ENCODE measurements at places on chromosomes 16 and 17. TPM values are rescaled to one million over a fixed set of nuclear protein-coding genes. Genes with fewer than 3 reads are reported as not detected.
A peak's percentile ranks its signal among the peaks of the same experiment; 100 is the strongest.

The KRT31 gene
- total RNA-seq: not detected

The SNTB2 gene
- total RNA-seq: 7.7 TPM

DNA sequence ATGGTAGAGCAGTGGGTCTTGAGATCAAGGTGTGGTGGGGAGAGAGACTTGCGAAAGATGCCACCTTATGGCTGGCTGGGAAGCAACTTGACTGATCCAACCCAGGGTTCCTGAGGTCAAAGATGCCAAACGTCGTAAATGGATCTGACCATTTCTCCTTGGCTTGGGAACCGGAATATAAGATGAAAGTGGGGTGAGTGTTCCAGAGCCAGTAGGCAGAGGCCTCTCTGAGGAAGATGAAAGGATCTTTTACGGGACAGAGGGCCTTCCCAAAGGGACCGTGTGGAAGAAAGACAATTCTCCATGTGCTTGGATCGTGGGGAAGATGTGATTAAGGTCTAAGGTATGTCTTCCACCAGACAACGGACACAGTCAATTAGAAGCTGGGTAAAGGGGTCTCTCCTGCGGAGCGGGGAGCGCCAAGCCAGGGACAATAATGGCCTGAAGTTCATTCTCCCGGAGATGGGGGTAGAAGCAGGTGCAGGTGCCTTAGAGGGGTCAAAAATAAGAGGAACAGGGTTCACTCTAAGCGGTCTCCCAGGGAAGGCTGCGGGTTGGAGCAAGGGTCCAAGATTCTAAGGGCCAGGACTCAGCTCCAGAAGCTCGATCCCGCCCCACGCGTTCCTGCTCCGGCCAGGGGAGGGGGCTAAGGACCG, 800 bp downstream of the FXR2 start:
- no peaks in the 10 kb centered on the region for H3K27me3 ChIP-seq
- H3K4me1 ChIP-seq: peaks cover 40% of the 10 kb centered on the region
- peak overlapping the region; percentile 87 for H3K4me3 ChIP-seq
- no peak for DNase-seq

The TMEM114 gene
- total RNA-seq: not detected

DNA sequence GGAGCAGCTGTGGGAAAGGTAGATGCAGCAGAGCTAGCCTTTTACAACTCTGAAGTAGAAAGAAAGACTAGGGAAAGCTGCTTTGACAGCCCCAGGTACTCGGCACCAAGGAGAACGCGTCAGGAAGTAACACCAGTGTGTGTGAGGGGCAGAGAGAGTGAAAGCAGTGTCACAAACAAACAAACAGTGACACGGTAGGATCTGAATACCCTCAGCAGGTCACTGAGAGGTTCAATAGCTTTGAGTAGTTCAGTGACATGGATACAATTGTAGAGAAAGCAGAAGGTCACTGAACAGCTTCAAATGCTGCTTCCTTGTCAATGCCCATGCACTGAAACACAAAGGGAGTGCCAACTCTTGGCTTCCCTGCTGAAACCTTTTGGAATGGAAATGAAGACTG, 150.3 kb upstream of the C17orf78 start:
- peaks cover 37% of the 10 kb centered on the region for H3K36me3 ChIP-seq
- no peak for DNase-seq
- H3K27me3 ChIP-seq: no peaks in the 10 kb centered on the region
- H3K4me3 ChIP-seq: no peak overlapping the region
- no peak overlapping the region for H3K27ac ChIP-seq

The ABCC11 gene
- not detected for total RNA-seq

- H3K4me1 ChIP-seq: peaks cover 2% of the 10 kb centered on the region
- H3K27me3 ChIP-seq: no peaks in the 10 kb centered on the region
- peaks cover 44% of the 10 kb centered on the region for H3K36me3 ChIP-seq
- DNase-seq: no peak
- no peak overlapping the region for H3K4me3 ChIP-seq
These were observed 7.6 kb downstream of the ASB16 start for GRCh38 chr17:44178133-44178532.

The OR3A3 gene
- not detected for total RNA-seq

DNA sequence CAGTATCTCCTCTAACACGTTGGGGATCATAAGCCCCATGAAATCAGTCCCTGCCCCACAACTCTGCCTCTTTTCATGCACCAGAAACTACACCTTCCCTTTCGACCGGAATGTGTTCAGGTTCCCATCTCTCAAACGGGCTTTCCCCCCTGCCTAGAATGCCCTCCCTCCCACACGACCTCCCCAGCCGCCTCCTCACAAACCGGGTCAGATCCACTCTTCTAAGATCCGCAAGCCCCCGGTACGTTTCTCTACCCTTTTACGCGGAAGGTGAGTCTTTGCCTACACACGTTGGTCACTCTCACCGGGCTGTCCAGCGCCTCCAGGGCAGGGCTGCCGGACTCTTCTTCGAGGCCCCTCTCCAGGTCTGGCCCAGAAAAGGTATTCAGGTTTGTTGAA, 708 bp downstream of the DHX33 start:
- peak overlapping the region; percentile 47 for H3K27ac ChIP-seq
- DNase-seq: no peak
- peak overlapping the region; percentile 85 for H3K4me3 ChIP-seq
- H3K4me1 ChIP-seq: peaks cover 37% of the 10 kb centered on the region
- H3K27me3 ChIP-seq: no peaks in the 10 kb centered on the region
- H3K36me3 ChIP-seq: peaks cover 25% of the 10 kb centered on the region

- peak overlapping the region; percentile 90 for H3K27ac ChIP-seq
- peak overlapping the region; percentile 95 for H3K4me3 ChIP-seq
- peaks cover 26% of the 10 kb centered on the region for H3K4me1 ChIP-seq
- peaks cover 23% of the 10 kb centered on the region for H3K27me3 ChIP-seq
- DNase-seq: peak; percentile 30
- H3K36me3 ChIP-seq: peaks cover 5% of the 10 kb centered on the region
These were observed 985 bp upstream of the FZD2 start for GRCh38 chr17:44556166-44556831.

GRCh38 chr17:48030531-48030930, 7.1 kb downstream of the COPZ2 start:
- no peak overlapping the region for H3K27ac ChIP-seq
- no peak for DNase-seq
- H3K4me1 ChIP-seq: peaks cover 13% of the 10 kb centered on the region
- peaks cover 31% of the 10 kb centered on the region for H3K27me3 ChIP-seq

The RBFOX1 gene
- not detected for total RNA-seq

The CD68 gene
- 7.2 TPM for total RNA-seq

DNA sequence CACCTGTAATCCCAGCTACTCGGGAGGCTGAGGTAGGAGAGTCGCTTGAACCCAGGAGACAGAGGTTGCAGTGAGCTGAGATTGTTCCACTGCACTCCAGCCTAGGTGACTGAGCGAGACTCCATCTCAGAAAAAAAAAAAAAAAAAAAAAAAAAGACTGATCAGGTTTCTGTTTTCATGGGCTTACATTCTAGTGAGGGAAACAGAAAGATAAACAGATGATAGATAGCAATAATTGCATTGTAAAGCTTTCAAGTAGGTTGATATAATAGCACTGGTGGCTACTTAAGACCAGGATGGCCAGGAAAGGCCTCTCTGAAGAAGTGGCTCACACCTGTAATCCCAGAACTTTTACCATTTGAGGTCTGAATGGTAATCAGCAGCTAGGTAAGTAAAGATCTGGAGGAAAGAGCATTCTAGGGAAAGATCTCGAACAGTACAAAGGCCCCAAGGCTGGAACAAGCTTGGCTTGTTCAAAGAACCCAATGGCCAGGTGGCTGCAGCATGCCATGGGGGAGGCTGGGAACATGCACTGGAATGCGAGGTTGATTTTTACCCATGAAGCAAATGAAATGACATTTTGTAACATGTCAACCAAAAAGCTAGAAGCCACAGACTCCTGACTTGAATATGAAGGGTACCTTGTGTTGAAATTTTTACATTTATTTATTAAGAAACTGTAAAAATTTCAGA, 108.3 kb upstream of the DHX40 start:
- DNase-seq: no peak
- peaks cover 11% of the 10 kb centered on the region for H3K27me3 ChIP-seq
- H3K27ac ChIP-seq: no peak overlapping the region
- H3K36me3 ChIP-seq: no peaks in the 10 kb centered on the region
- no peaks in the 10 kb centered on the region for H3K4me1 ChIP-seq

- no peaks in the 10 kb centered on the region for H3K4me1 ChIP-seq
- H3K4me3 ChIP-seq: no peak overlapping the region
- H3K36me3 ChIP-seq: no peaks in the 10 kb centered on the region
- no peak for DNase-seq
- no peak overlapping the region for H3K27ac ChIP-seq
These were observed 31.5 kb upstream of the B4GALNT2 start for GRCh38 chr17:49101054-49101534.

The OXLD1 gene
- 36.7 TPM for total RNA-seq

DNA sequence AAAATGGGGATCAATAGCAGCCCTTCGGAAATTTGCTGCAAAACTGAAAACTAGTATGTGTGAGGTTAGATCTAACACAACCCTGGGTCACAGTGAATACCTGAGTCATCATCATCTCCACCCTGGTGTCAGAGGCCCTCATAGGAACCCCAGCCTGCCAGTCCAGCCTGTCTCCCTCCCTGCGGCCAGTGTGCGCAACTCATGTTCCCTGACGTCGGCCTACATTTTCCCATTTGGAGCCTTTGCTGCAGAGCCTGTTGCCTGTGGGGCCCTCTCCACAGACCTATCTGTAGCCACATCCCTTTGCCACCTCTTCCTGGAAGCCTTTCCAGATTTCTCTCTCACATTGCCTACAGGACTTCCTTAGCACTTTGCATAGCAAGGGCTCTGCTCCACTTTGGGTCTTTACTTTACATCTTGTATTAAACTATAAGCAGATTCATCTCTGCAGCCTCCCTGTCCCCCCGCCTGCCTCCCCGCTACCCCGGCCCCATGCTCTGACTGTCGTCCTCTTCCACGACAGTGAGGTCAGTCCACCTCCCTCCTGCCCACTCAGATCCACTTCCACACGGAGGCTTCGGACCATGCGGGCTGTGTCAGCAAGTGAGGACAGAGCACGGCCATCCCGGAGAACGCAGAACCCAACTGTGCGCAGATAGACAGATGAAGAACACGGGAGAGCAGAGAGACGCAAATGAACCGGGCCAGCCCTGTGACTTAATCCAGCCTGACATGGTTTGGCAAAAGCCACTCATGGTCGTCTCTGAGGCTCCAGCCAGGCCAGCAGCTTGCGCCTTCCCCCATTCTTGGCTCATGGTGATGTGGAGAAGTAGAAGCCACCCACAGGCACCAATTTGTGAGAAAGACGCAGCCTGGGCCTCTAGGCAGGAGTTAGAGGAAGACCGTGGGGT, 31.0 kb downstream of the NGFR start:
- H3K27me3 ChIP-seq: peaks cover 21% of the 10 kb centered on the region
- peaks cover 2% of the 10 kb centered on the region for H3K4me1 ChIP-seq
- no peak for DNase-seq
- H3K27ac ChIP-seq: no peak overlapping the region
- H3K4me3 ChIP-seq: no peak overlapping the region

The TBC1D28 gene
- total RNA-seq: not detected

The HEATR9 gene
- total RNA-seq: not detected

- no peak overlapping the region for H3K27ac ChIP-seq
- H3K27me3 ChIP-seq: peaks cover 13% of the 10 kb centered on the region
- H3K4me1 ChIP-seq: peaks cover 9% of the 10 kb centered on the region
- H3K4me3 ChIP-seq: no peak overlapping the region
These were observed 30.5 kb downstream of the SMIM36 start for GRCh38 chr17:55480631-55481315.

GRCh38 chr17:30939051-30939689, 17.4 kb downstream of the ADAP2 start:
- H3K36me3 ChIP-seq: peaks cover 41% of the 10 kb centered on the region
- H3K27me3 ChIP-seq: no peaks in the 10 kb centered on the region
- H3K4me1 ChIP-seq: peaks cover 13% of the 10 kb centered on the region
- peak overlapping the region; percentile 64 for H3K4me3 ChIP-seq
- H3K27ac ChIP-seq: peak overlapping the region; percentile 86

GRCh38 chr17:1776857-1777256, 15.0 kb downstream of the SERPINF1 start:
- peaks cover 42% of the 10 kb centered on the region for H3K36me3 ChIP-seq
- H3K4me3 ChIP-seq: no peak overlapping the region
- no peaks in the 10 kb centered on the region for H3K27me3 ChIP-seq
- H3K27ac ChIP-seq: no peak overlapping the region
- H3K4me1 ChIP-seq: peaks cover 21% of the 10 kb centered on the region

The BICDL2 gene
- total RNA-seq: not detected

GRCh38 chr16:84724606-84725309, 25.0 kb downstream of the USP10 start:
- H3K4me3 ChIP-seq: no peak overlapping the region
- H3K27me3 ChIP-seq: no peaks in the 10 kb centered on the region
- peak overlapping the region; percentile 62 for H3K27ac ChIP-seq
- H3K36me3 ChIP-seq: peaks cover 27% of the 10 kb centered on the region
- DNase-seq: no peak
- peaks cover 78% of the 10 kb centered on the region for H3K4me1 ChIP-seq

GRCh38 chr17:13311306-13311705, 290.4 kb downstream of the HS3ST3A1 start:
- DNase-seq: no peak
- H3K4me1 ChIP-seq: no peaks in the 10 kb centered on the region
- no peaks in the 10 kb centered on the region for H3K36me3 ChIP-seq
- no peak overlapping the region for H3K4me3 ChIP-seq
- no peaks in the 10 kb centered on the region for H3K27me3 ChIP-seq

The CHRNE gene
- total RNA-seq: 0.38 TPM

The ZFPM1 gene
- 35.0 TPM for total RNA-seq

- H3K27me3 ChIP-seq: no peaks in the 10 kb centered on the region
- peaks cover 25% of the 10 kb centered on the region for H3K4me1 ChIP-seq
- no peaks in the 10 kb centered on the region for H3K36me3 ChIP-seq
- H3K4me3 ChIP-seq: peak overlapping the region; percentile 29
- H3K27ac ChIP-seq: peak overlapping the region; percentile 30
These were observed 1.9 kb upstream of the MYCBPAP start for GRCh38 chr17:50506298-50506697.

GRCh38 chr16:12480286-12480685, 323.4 kb downstream of the CPPED1 start:
- no peaks in the 10 kb centered on the region for H3K27me3 ChIP-seq
- H3K36me3 ChIP-seq: peaks cover 66% of the 10 kb centered on the region
- H3K4me1 ChIP-seq: no peaks in the 10 kb centered on the region
- H3K4me3 ChIP-seq: no peak overlapping the region
- no peak overlapping the region for H3K27ac ChIP-seq

The PRAC1 gene
- not detected for total RNA-seq

The C16orf89 gene
- not detected for total RNA-seq

Measured in activated B cell treated with CpG ODN at 0.5 μM for 24 hours (primary cell).